ENCODE measurements at places on chromosomes 5 and 9.
A peak's percentile ranks its signal among the peaks of the same experiment; 100 is the strongest.

DNA sequence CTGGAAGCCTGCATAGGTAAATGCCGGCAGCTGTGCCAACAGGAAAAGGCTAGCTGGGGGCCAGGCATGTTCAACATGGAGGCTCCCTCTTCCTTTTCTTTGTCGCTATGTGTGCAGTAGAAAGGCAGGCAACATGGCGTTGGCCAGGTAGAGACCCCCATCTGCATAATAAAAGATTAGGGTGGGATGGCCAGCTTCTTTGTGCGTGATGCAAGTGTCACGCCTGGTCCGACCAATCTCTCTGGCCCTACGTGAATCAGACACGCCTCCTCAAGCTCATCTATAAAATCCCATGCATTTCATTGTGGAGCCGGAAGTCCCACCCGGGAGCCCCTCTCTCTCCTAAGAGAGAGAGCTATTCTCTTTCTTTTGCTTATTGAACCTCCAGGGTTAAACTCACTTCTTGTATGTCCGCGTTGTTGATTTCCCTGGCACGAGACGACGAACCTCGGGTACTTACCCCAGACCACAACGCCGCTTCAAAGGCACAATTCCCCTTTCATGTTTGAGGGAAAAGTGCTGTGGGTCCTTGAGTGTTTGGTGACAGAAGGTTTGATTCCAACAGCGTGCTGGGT, 25.0 kb upstream of the C5orf47 start:
- DNase-seq: peak; percentile 58

DNA sequence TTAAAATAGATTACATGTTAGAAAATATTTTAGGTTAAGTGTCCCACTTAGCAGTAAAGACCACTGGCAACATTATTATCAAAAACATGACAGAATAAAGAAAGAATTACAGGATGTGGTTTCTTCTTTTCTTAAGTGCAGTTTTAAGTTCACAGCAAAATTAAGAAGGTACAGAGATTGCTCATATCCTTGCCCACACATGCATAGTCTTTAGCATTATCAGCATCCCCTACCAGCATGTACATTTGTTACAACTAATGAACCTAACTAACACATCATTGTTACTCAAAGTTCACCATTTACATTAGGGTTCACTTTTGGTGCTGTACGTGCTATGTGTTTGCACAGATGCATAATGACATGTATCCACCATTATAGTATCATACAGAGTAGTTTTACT, 837.7 kb upstream of the CDH9 start:
- no peak for DNase-seq

- no peak for DNase-seq
These were observed 75.9 kb upstream of the CCNG1 start for GRCh38 chr5:163361450-163361849.

DNA sequence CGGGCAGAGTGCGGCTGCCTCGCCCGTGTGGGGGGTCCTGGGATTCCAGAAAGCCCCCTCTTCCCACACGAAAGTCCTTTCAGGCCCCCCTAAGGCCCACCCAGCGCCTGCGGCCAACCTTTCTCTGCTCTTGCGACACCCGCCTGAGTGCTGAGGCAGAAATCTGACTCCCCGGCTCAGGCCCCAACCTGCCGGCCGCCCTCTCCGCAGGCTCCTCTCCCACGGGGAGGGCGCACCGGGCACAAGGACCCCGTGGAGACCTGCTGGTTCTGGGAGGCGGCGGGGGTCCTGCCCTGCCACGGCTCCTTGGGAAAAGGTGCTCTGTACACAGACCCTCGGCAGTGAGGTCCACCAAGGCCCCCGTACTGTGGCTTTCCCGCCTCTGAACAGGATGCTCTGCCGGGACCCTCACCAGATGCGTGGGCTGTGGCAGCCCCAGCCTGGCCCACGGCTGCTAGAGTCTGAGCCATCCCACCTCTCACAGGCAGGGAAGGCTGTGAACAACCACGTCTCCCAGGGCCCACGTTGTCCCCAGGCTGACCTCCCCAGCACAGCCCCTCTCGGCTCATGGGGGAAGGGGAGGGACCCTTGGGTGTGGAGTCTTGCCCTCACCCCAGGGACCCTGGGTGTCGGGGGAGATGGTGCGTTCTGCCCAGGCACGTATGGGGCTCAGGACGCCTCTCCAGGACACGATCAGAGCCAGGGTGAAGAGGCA, 41.5 kb upstream of the EGFL7 start:
- no peak for DNase-seq

DNA sequence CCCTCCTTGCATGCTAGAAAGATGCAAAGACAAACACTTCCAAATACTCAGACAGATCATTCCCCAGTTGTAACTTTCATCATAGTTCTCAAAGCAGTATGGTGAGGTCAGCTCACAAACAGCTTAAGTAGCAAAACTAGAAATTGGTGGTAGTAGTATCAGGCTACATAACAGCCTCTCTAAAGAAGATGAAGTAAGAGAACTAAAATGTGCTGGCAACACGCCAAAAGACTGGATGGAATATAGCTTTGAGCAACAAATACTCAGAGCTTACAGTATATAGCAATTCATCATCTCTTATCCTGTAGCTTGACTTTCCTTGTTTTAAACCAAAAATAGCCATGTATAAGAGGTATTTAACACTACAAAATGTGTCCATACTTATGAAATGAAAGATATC, 7.5 kb downstream of the PFDN1 start:
- no peak for DNase-seq

- DNase-seq: no peak
These were observed 42.5 kb upstream of the ABCA1 start for GRCh38 chr9:104970271-104970987.

DNA sequence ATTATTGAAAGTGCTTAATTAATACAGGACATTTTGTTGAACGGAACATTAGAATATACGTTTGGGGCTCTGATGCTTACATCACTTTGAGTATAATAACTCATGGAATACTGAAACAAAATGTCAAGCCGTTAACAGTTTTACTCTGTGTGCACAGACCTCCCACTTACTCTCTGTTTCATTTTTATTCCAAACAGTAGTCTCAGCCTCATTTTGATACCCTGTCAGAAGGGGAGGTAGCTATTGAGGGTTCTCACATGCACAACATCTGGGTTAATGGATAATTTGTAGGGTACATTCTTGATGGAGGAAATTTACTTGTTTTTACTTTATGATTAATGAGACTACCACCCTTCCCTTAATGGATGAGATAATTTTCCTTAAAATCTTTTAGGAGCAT, 59.0 kb downstream of the SCAMP1 start:
- DNase-seq: no peak

DNA sequence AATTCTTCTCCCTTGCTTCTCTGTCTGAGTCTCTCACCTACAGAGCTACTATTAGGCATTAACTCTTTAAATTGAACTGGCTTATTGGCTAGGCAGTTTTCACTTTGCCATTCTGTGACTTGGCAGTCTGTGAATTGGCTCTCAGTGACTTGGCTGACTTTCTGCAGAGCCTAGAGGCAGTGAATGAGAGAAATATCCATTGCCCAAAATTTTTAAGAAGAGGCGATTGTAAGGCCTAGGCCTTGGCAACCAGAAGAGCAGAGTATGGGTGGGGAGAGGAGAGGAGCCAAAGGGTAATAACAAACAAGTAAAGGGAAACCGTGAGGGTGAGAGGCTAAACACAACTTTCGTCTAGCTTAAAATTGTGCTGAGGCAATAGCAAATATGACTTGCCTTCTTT, 176.7 kb downstream of the PRR16 start:
- no peak for DNase-seq

- DNase-seq: no peak
These were observed 674.4 kb downstream of the PRR16 start for GRCh38 chr5:121138495-121138907.

GRCh38 chr9:126690431-126691051, 76.8 kb downstream of the LMX1B start:
- no peak for DNase-seq

All from H1 (cell line).